ENCODE measurements at places on chromosomes 5 and 9.

- DNase-seq: no peak
Measured at GRCh38 chr5:109759306-109759705, 69.6 kb downstream of the MAN2A1 start.

- no peak for DNase-seq
Measured at GRCh38 chr5:11248966-11249365, 487.9 kb upstream of the DAP start.

- DNase-seq: no peak
Measured at GRCh38 chr5:143398451-143399237, 4.8 kb downstream of the NR3C1 start.

DNA sequence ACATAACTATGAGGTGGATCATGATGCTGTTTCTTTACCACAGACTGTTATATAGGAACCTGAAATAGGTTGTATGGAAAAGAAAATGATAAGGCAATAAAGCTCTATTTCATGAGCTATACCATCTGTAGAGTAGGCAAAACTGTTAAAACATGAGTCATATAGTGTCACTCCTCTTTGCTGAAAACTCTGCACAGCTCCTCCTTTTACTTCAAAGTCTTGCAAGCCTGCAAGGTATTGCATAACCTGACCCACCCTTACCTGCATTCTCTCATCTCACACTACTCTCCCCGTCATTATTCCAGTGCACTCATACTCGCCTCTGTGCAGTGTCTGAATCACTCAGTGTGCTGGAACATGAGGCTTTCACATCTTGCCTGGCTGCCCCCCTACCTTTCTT is 790.1 kb downstream of the EFNA5 start:
- no peak for DNase-seq

- no peak for DNase-seq
Measured at GRCh38 chr5:170788626-170789304, 5.2 kb downstream of the GABRP start.

DNA sequence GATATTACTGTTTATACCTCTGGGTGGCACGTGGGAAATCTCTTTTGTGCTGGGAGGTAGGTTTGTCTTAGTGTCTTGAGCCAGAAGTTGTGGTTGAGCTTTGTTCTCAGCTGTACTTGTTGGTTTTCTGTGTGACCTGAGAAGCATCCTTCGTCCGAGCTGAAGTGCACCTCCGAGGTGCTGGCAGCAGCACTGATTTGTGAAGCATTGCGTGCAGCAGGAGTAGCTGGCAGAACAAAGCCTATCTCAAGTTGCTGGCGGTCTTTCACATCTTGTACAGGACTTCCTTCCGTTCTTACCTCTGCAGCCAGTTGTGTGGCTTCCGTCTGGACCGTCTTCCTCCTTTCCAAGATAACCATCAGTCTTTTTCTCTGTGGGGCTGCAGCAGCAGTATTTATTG is 4.3 kb downstream of the PRRC2B start:
- DNase-seq: no peak

GRCh38 chr9:96502539-96503373 is 52.8 kb downstream of the HABP4 start:
- DNase-seq: no peak

GRCh38 chr5:73307645-73308355 is 134.8 kb downstream of the TMEM174 start:
- DNase-seq: no peak

All from cortex of kidney (tissue), 1 donor.